NCI-H2081 treated with DMSO at 0.1 percent for 48 hours (cell line): ENCODE measurements at places on chromosomes 1 and 21.

GRCh38 chr1:67760030-67760821 is 73.0 kb downstream of the GNG12 start:
- no peak for DNase-seq

DNA sequence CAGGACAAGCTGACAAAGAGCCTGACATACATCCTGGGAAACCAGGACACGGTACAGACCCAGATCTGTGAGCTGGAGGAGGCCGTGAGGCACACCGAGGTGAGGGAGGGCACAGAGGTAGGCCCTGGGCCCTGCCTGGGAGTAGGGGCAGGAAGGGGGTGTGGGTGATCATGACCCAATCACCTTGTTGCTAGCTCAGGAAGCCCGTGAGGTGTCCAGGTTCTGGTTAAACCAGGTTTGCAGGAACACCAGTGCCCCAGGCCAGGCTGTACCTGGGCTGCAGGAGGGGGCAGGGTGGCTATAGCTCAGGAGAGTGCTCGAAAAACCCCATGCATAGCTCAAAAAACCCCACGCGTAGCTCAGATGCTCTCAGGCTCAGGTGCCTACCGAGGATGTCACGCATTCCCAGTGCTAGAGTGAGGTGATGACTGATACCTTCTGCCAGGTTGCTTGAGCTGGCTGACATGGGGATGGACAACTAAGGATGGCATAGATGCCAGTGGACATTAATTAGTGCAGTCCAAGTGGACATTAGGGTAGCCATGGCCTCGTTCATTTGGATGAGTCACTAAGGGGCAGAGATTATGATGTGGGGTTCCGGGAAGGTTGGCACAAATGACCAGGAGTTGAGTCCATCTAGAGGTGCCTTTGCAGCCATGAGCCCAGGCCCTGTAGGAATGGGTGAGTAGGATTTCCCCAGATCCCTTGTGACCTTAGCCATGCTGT is 3.7 kb downstream of the TRIM46 start:
- no peak for DNase-seq

DNA sequence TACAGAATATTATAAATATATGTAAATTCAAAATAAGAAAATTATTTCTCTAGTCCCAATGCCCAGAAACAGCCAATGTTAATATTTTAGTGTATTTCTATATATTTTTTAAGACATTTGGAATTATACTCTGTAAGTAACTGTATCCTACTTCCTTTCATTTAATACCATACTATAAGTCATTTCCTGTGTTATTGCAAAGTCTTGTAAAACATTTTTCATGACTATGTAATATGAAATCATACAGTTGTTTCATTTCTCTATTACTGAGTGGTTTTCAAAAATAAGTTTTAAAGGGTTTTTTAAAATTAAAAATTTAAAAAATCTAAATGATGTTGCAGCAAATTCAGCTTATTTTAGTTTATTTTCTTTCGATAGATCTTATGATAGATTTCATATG is 2.0 kb downstream of the RNASEL start:
- no peak for DNase-seq

- no peak for DNase-seq
These were observed 6.0 kb upstream of the TRAPPC10 start for GRCh38 chr21:44006017-44006619.

DNA sequence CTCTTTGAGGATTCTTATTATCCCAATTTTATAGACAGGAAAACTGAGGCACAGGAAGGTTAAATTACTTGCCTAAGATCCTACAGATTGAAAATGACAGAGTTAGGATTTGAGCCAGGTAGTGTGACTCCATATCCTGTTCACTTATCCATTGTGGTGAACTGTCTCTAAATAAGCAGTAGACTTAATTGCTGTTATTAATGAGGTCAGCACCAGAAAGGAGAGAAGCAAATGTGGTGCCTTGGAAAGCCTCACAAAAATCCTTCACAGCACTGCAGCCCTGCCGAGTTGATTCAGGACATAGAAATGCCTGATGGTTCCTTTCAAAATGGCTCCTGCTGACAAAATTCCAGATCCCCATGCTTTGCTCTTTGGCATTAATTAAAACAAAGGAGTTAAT is 193.3 kb upstream of the BEND5 start:
- no peak for DNase-seq

DNA sequence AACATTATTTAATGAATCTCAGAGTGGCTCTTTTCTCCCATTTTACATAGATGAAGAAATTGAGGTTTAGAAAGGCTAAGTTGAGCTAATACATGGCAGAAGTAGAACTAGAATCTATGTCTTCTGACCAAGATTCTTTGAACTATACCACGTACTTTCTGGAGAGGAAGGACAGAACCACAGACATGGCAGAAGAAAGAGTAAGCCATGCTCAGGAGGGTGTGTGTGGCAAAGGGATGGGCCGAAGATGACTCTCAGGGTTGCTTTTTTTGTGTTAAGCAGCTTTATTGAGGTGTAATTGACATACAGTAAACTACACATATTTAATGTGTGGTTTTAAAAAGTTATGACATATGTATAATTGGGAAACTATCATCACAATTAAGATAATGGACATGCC is 69.5 kb downstream of the PEX14 start:
- DNase-seq: no peak

DNA sequence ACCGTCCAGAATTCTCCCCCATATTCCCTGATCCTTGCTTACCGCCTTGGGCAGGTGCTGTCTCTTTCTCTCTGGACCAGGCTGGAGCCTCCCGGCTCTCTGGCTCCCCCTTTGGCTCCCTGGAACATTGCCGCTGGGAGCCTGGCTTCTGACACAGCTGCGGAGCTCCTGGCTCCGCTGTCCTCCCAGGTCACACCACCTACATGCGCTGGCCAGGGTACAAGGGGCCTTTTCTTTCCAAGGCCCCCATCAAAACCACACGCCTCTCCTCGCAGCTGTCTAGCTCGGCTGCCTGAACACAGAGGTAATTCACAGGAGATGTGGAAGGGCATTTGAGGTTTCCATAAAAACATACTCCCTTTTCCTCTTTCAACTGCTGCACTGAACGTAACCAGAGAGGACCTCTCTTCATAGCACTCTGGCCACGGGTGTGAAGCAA is 7.5 kb upstream of the ZNF648 start:
- DNase-seq: peak; percentile 38

DNA sequence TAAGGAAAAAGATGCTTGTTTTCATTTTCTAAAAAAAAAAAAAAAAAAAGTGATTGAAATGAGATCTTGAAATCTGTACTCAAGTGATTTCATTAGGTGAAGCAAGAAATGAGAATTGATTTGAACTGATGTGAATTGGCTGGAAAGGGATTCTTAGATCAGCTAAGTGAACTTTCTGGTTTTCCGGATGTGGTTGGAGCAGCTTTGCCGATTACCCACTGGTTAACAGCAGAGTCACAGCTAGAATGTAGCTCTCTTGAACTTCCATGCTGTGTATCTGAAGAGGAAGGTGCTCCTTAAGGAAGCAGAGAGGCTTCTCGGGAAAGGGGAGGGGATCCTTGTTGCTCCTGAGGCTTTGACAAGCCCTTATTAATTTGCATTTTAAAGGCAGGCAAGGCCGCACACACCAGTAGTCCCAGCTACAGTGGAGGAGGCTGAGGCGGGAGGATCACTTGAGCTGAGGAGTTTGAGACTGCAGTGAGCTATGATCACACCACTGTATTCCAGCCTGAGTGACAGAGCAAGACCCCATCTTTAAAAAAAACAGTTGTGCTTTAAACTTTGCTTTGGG is 28.7 kb upstream of the PWP2 start:
- DNase-seq: no peak

DNA sequence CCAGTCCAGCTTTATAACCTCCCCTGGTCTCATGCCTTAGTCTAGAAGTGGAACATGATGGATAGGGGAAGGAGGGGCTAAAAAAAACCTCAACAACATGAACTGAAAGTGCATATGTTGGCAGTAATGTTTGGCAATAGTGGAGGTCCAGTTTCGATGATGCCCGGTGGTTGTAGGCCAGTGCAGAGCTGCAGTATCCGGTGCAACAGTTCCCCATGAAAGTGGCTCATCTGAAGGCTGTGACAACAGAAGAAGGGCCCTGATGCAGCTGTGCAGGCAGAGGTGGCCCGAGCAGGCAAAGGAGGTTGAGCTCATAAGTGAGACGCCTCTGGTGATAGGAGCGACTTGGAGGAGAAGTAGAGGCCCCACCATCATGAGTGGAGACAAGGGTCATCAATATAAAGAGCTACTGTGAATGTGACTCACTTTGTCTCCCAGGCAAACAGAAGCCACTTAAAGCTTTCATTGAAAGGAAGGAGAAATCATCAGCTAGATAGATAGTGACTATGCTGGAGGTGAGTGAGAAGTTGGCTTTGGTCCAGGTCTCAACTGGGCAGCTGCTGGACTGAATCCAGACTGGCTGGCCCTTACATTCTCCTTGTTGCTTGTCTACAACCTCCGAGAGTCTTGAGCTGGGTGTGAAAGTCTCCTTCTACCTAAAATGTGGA is 10.2 kb upstream of the CREG1 start:
- no peak for DNase-seq

DNA sequence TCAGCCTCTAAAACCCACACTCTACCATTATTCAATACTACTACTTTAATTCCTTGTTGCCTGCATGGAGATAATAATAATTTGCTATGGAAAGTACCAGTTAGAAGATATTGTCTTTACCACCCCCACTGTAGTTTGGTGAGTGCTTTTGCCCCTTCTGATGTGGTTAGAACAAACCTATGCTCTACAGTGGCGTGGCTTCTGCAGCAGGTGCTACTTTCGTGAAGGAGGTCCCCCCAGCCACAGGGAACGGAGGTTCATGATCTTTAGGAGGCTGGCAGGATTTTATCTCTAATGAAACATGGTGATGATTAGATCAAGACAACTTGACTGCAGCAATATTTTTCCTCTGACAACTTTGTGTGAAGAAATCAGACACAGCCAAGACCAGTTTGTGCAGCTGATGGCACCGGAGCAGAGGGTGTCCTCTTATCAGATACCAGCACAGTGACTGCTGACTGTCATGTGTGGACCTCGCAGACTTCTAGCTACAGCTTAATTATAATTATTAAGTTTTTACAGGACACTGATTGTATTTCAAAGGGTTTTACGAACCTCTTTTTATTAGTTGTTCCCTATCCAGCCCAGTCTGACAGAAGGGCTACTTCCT is 10.7 kb upstream of the TCHH start:
- DNase-seq: no peak

DNA sequence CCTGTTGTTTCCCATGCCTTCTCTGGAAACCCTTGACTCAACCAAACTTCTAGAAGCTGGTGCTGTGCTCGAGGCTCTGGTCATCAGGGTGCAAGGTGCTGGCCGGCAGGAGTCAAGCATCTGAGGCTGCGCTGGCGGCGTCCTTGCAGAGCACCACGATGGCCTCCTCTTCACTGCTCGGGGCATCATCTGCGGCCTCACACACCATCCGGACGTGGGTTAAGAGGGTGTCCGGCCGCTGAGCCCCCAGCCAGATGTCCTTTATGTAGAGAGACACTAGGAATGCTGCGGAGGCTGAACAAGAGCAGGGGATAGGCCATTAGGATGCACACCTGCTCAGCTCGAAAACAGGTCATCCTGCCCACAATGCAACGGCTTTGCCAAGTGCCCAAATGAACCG is 16.2 kb downstream of the MRAP start:
- no peak for DNase-seq

DNA sequence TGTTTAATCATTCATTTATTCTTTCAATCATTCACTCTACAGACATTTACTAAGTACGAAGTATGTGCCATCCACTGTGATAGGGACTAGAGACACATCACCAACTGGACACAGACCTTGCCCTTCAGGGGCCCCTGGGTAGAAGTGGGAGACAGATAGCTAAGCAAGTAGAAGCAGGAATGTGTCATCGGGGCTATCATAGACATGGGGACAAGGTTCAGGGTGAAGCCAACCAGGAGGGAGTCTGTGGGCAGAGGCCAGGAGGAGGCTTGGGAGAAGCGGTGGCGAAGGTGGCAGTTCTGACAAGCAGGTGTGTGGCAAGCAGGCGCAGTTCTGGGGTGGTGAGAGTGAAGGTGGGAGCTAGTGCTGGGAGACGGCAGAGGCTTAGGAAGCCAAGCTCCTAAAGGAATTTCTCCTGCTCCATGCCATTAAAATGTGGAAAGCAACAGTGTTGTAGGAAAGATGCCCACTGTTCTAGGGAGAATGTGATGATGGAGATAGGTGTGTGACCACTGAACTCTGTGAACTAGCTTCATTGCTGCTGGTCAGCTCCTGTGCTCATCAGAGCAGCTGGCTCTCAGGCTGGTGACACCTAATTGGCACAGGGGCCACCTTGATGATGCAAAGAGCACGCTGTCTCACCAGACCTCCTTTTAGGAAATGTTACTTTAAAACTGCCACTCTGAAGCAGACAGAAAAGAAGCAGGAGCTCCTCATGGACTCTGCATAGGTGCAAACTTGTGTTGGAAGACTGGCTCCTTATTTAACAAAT is 79.7 kb upstream of the LPGAT1 start:
- no peak for DNase-seq

- no peak for DNase-seq
These were observed 1.3 kb downstream of the PTPRC start for GRCh38 chr1:198640174-198640573.
